SK-N-SH treated with all-trans-retinoic acid at 6 μM for 48 hours (cell line): ENCODE measurements at places on chromosomes 5 and 9.

DNA sequence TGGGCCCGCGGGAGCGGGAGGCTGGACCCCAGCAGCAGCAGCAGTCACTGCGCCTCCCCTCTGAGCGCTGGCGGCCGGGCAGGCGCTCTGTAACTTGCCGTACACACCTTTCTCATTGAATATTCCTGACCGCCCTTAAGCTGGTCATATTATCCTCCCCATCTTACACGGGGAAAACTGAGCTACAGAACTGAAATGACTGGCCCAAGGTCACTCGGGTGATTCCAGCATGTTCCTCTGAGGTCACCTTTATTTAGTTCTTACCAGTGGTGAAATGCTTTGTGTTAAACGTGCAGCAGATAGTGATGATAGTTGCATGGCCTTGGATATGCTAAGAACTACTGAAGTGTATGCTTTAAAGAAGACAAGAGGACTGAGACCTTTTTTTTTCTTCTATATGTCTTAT is 607 bp downstream of the UQCRQ start:
- ATAC-seq: peak; percentile 27; the same call in 2 of the 3 replicates

DNA sequence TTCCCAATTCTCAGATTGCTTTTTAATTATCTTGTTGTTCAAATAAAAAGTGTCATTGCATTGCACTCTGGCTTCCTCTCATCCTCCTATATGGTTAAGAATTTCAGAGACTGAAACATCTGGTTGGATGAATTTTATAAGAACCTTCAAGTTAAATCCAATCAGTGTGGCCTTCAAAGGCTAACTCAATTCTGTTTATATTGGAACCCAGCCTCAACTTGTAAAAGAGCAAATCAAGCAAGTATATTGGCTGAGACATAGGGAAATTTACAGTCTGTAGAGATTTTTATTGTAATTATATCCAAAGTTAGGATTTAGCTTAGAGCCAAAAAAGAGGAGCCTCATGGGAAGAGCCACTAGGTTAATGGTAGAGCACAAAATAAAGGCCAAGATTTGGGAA is 159.9 kb upstream of the FER start:
- no peak for ATAC-seq

- no peak for ATAC-seq
Observed at GRCh38 chr9:292915-293314, 78.2 kb downstream of the DOCK8 start.

DNA sequence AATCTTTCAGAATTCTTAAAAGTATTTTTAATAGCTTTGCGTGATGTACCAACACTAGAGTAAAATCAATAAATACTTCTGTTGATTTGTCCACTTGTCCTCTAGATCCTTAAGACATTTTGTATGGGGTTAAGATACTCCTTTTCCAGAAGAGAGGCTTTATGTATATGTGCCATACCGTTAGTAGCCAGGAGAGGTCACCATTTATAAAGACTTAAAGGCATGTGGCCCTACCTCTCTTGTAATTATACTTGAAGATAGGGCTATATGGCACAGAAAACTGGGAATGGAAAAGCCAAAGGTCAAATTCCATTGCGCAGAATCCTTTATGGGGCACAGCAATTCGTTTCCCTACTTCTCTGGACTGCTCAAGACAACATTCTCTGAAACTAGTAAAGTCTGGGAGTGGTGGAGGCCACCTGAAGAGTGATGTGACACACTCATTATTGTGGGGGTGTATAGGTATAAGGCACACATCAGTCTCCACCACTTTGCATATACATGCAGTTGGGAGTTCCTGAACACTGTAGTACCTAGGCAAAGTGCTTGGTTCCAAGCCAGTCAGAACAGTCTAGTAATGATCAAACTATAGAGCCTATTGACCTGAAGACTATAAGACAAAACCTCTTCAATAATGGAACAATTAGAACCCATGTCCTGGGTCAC is 140.1 kb upstream of the FBXL17 start:
- ATAC-seq: peak; percentile 96

GRCh38 chr5:95832664-95833063 is 10.1 kb upstream of the GLRX start:
- no peak for ATAC-seq

DNA sequence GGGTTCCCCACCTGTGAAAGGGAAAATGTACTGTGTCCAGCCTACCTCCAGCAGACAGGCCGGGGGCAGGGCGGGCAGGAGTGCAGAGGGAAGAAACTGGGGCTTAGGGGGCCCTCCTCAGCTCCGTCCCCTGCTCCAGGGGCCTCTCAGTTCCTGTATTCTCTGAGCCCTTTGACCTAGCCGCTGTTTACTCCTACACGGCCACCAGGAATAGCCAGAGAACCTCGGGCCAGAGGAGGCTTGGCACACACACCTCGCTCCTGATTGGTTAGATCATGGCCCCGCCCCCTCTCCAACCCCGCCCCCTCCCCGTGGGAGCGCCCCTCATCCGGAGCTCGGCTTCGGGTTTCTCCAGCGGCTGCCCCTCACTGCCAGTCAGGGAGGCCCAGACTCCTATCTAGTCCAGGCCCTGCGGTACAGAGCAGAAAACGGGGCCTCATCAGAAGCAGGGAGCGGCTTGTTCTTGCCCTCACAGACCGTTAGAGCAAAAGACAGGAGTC is 2.2 kb downstream of the ST6GALNAC6 start:
- ATAC-seq: peak; percentile 67

GRCh38 chr5:117497601-117498000 is 923.0 kb upstream of the SEMA6A start:
- ATAC-seq: no peak

DNA sequence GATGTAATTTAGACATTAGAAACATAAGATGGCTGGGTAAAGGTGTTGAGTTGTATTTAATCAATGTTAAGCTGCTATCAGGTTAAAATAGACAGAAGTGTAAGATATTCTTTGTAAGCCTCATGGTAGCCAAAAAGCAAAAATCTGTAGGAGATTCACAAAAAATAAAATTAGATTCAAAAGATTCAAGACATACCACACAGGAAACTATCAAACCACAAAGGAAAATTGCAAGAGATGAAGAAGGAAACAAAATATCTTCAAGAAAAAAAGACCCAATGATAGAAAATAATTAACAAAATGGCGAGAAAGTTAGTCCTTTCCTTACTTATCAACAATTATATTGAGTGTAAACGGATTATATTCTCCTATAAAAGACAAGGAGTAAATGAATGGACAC is 15.3 kb downstream of the XRCC4 start:
- ATAC-seq: no peak
